ENCODE measurements at places on chromosomes 6 and 20.

DNA sequence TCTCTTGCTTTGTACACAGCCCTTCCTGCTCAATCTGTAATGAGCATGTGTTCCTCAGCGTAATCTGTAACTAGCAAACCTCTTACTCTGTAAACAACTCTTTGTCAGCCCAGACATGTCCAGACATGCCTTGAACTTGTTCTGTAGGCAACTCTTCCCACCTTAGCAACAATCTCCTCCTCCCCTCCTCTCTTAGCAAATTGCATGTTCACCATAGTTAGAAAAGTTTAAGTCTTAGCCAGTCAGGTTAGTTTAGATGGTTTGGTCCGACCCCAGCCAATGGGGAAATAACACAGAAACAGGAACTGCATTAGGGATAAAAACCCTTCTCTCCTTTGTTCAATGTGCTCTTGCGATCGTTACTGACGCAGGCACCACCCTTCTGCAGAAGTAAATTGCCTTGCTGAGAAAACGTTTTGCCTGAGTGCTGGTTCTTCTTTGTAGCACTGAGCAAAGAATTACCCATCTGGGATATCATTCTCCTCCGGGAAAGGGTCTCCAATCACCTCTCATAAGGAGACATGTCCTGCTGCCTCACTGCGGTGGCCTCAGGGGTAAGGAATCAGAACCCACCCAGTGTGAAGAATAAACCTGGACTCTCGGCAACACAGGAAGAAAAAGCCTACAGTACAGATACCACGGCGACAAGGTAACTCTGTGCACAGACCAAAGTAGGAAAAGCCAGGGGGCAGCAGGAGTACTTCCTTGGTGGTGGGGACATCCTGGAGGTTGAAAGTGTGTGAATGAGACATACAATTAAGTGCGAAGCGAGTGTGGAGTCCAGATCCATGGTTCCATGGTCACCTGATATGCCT lies 26.2 kb downstream of the PLN start:
- peak; percentile 31 for DNase-seq

DNA sequence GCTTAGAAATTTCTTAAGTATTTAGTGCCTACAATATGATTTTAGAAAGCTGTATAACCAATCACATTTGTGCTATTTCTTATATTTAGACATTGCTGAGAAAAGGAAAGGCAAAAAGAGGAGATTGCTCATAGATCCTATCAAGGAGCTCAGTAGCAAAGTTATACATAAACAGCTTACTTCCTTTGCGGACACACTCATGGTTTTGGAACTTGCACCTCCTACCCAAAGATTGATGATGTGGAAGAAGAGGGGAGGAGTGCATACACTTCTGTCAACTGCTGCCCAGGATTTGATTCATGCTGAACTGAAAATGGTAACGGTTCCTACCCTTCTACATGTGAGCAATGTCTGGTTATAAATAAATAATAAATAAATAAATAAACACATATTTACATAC lies 16.7 kb downstream of the RAD21L1 start:
- DNase-seq: no peak

GRCh38 chr6:111980143-111980542 lies 73.8 kb upstream of the CCN6 start:
- no peak for DNase-seq

DNA sequence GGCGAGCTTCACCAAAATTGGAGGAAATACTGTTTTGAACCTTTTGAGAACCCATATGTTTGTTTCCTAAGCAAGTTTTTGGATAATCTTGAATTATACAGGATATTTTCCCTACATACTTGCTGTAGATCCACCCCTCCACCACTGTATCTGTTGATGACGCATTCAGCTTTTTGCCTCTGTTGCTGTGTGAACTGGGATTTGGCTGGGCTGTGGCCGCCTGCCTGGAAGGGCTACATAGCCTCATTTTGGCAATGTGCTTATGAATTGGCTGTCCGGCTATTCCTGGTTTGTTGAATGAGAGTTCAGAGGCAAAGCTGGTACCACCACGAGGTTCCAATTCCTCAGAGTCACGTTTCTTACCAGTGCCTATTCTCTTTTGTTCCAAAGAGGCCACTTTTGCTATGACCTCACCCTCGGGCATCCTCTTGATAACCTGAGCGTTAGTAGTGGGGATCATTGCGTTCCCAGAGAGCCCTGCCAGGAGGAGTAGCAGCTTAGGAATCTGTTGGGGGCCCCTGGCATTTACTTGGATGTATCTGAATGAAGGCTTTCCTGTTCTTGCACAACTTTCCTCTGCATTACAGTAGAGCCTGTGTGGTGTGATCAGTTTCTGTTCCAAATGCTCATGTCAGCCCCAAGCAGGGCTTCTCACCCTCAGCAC lies 6.4 kb downstream of the FAM83D start:
- no peak for DNase-seq

DNA sequence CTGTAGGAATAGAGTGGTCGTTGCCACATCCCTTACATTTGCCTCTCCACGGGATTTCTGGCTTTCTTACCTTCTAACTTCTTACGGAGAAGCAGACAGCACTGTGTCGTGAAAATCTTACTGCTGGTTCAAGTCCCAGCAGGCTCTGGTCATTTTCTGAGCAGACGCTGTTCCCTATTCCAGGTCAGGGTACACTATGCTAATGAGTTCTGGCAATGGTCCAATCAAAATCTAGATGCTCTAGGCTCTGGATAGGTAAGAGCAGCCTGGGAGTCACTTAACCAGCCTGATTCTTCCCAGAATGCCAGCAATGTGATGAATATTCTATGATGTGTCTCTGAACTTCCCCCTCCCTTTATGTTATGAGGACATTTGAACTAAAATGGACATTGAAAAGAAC lies at the start of gene GCM1:
Gene GCM1 (minus strand): TSS at position 158 of the 400 bp plus-strand sequence. CDS start 3,209 bp downstream, outside the sequence.
- no peak for DNase-seq

DNA sequence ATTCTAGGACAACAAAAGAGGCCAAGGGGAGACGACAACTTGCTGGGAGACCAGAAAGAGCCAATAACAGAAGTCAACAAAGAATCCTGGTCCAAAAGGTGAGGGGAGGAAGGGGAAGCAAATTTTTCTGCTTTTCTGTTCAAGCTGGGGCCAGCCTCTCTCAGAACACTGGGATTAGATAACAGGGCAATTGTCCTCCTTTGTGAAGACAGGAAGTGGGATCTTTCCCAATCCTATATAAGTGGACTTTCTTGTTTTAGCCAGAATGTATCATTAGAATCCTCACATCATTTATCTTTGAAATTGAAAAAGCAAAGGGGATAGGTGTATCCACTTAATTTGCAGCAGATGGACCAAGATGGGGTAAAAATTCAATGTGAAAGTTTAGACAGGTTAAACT lies 101.2 kb upstream of the COL21A1 start:
- DNase-seq: no peak

DNA sequence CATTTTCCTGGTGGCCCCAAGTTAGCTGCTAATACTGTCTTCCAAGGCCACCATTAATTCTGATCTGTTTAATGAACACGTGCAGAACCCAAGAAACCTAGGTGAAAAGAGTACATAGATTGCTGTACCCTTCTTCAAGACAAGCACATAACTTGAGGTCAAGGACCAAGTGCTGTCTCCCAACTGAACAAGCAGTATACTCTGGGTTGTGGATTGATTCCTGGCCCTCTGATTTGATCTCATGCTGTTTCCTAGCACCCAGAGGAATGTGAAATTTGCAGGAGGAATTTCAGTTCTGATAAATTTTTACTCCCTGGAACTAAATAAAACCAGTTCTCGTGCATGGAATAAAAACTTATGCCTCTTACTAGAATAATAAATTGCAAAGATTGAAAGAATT lies 75.6 kb downstream of the MTFR2 start:
- DNase-seq: no peak

- DNase-seq: no peak
Measured at GRCh38 chr6:136930528-136930927, 8.4 kb downstream of the SLC35D3 start.

- DNase-seq: no peak
Measured at GRCh38 chr6:23447731-23448130, 678.3 kb upstream of the NRSN1 start.

DNA sequence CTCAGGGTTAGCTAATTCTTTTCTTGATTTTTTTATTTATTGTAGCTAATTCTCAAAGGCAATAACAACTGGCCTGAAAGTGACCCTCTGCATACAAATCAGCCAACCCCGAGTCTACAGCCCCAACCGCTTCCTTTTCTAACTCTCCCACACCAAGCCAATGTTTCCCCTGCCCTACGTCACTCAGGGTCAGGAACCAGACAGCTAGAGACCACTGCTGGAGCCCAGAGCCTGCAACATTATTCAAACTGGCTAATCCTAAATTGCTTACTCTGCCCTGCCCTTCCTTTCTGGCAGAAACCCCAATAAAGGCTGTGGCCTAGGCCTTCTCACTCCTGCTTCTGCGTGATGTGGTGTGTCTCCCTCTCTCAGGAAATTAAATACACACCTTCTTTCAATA lies 320.7 kb downstream of the CBLN4 start:
- no peak for DNase-seq

DNA sequence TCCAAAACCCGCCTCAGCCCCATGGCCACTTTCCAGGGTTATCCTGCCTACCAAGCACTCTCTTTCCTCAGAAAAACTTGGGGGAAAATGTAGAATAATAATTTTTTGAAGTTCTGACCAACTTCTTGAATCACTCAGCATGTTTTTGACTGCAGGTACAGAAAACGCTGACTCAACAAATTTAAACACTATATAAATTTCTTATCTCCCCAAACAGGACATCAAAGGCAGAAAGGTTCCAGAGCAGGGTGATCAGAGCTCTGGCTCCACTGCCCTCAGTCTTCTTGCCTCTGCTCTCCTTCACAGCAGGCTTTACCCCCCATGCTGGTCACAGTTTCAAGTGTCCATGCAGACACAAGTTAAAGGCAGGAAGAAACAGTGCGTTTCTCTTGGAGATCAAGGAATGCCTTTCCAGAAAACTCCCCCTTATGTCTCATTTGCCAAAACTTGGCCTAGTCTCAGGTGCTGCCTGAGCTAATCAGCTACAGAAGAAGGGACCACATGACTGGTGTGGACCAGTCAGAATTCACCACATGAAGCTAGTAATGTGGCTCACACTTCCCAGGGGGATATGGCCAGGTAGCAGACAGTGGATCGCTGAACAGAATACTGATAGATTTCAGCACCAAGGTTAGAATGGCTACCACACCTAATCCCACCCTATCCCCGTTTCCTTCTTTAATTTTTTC lies 24.4 kb upstream of the SLC17A3 start:
- DNase-seq: no peak

DNA sequence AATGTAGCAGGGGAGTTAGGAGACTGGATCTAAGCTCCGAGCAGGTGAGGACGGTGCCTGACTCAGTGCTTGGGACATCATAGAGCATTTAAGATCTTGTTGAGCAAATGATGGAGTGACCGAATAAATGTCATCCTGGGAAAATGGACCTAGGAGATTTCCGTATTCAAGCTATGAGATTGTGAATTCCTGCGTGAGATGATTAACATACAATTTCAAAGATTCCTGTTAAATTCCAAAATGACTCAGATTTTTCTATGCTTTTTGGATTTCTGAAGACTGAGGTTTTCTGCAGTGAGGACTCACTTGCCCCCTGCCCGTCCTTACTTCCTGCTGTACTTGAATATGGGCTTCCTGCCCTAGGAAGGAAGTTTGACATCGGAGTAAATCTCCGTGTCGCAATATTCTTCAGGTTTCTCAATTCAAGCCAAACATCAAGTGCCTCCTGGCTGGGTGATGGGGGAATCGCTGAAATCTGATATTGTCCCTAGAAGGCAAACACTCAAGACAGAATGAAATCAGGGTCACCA lies 5.2 kb downstream of the SYTL3 start:
- no peak for DNase-seq

DNA sequence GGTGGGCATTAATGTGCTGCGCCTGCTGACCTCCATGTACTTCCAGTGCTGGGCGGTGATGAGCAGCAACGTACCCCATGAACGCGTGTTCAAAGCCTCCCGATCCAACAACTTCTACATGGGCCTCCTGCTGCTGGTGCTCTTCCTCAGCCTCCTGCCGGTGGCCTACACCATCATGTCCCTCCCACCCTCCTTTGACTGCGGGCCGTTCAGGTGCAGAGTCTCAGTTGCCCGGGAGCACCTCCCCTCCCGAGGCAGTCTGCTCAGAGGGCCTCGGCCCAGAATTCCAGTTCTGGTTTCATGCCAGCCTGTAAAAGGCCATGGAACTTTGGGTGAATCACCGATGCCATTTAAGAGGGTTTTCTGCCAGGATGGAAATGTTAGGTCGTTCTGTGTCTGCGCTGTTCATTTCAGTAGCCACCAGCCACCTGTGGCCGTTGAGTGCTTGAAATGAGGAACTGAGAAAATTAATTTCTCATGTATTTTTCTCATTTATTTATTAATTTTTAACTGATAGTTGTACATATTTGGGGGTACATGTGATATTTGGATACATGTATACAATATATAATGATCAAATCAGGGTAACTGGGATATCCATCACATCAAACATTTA lies 35.2 kb upstream of the NOP56 start:
- DNase-seq: no peak

DNA sequence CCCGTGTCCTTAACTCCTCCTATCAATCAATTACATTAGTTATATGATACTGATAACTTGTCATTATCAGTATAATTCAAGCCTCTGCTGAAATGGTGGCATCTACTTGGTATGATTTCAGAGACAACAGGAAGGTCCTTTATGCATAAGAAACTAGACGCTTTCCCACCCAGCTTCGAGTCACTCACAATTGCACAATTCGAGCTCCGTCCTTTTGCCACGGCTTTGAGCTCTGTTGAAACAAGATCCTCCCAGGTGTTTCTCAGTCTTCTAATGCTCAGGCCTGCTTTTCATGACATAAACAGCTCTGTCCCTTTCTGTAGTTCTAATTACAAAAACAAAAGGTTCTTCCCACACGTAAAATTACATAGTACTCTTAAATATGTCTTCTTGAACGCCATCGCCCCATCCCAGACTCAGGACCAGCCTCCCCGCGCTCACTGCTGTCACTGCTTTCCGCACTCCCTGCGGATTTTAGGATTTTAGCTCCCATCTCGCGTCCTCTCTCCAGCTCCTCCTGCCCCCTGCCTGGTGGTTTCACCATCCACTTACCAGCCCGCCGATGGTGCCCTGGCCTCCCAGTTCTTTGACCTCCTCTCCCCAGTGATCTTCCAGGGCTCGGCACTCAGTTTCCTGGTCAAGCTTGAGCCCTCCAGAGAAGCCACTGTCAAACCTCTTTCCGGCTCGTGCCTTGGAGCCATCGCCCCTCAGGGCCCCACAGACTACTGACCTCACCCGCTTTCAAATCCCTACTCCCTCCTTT lies 23.2 kb upstream of the PNPLA1 start:
- DNase-seq: no peak
